ENCODE measurements at places on chromosomes 6 and 20. TPM values are rescaled to one million over a fixed set of nuclear protein-coding genes. Genes with fewer than 3 reads are reported as not detected.

- no peak for DNase-seq
Measured at GRCh38 chr6:83464381-83465140, 33.7 kb upstream of the ME1 start.

- DNase-seq: no peak
Measured at GRCh38 chr20:15378151-15378550, 1040.7 kb upstream of the FLRT3 start.

- DNase-seq: no peak
Measured at GRCh38 chr20:6838181-6838826, 70.8 kb downstream of the BMP2 start.

GRCh38 chr20:51505566-51505965 is 37.0 kb downstream of the NFATC2 start:
- no peak for DNase-seq

GRCh38 chr20:23637282-23638221 is at the start of gene CST3:
Gene CST3 (minus strand): TSS chr20:23637955. CDS start chr20:23637862, 93 bp downstream.
- peak; percentile 45 for DNase-seq

GRCh38 chr6:107098436-107099307 is 16.6 kb downstream of the BEND3 start:
- no peak for DNase-seq

DNA sequence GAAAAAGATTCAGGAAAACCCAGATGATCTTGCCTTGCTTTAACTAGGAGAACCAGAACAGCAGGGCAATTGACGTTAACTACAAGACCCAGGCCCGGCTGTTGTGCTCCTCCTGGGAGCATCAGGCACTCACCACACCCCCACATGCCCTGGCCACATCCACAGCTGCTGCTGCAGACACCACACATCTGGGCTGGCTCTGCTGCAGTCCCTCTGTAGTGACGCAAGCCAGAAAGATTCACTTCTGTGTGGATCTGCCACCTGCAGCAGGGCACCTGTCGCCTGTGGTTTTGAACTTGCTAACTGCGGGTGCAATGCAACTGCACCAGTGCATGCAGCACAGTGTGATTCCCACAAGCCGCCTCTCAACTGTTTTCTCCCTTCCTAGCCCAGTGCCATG is 228.8 kb downstream of the SYNDIG1 start:
- DNase-seq: no peak

- DNase-seq: no peak
Measured at GRCh38 chr20:45053430-45054351, 47.2 kb downstream of the KCNS1 start.

GRCh38 chr6:122352981-122353664 is 46.3 kb upstream of the HSF2 start:
- no peak for DNase-seq

DNA sequence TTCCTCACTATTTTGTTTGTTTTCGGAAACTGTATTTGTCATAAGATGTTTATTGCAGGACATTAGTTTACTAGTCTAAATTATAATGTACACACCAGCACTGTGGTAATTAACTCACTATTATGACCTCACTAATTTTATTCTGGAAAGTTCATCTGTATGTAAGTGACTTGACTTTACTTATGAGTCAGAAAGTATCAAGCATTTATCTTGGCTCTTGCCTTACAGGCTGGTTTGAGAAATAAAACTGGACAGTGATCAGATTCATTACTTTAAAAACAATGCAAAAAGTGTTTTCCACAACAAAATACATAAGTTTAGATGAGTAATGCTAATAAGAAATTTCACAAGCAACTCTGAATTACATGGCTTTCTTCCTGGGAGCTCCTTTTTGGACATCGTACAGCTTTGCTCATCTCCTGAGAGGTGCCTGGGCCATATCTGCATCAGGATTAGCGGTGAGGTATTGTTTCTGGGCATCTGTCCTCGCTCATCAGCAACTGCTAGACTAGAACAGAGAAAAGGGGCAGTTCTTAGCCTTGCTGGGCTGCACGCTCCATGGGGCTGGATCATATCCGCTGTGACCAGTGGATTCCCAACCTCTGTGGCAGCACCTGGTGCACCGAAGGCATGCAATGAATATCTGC is 179.8 kb downstream of the SOD2 start:
- no peak for DNase-seq

DNA sequence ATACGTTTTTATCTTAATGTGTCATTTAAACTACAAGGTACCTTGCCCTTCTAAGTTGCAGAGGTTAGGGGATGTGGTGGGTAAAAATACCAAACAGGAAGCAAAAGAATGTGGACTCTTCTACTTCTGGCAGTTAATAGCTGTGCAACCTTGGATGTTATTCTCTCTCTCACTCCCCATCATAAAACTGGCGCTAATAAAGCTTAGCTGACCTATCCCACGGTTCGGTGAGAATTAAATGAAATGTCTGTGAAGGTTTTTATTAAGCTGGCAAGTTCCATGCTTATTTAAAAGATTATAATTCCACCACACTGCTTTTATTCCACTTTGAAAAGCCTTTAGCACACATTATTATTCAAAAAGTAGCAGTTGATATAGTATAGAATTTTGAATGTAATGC is 127.8 kb upstream of the SLC22A23 start:
- no peak for DNase-seq

- DNase-seq: no peak
Measured at GRCh38 chr20:20680991-20681508, 31.4 kb downstream of the RALGAPA2 start.

- DNase-seq: no peak
Measured at GRCh38 chr6:22965889-22966288, 396.5 kb downstream of the HDGFL1 start.

- no peak for DNase-seq
Measured at GRCh38 chr6:153123801-153124200, 7.3 kb downstream of the RGS17 start.

GRCh38 chr20:722822-723644 is 45.3 kb downstream of the SLC52A3 start:
- DNase-seq: no peak

- DNase-seq: no peak
Measured at GRCh38 chr6:16257999-16258708, 19.8 kb downstream of the GMPR start.

DNA sequence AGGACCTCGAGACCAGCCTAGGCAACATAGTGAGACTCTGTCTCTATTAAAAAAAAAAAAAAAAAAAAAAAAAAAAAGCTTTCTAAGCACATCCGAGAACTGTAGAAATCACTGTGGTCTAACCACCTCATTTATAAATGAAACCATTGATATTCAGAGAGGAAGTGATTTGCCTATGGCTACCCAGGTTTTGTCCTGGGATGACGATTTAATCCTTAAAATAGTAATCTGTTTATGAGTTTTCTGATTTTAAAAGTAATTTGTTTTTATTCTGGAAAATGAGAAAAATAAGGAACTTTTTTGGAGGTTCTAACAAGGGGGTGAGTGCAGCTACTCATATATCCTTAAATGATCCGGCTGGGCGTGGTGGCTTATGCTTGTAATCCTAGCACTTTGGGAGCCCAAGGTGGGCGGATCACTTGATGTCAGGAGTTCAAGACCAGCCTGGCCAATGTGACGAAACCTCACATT is 6.5 kb upstream of the BTN3A2 start:
- DNase-seq: no peak

DNA sequence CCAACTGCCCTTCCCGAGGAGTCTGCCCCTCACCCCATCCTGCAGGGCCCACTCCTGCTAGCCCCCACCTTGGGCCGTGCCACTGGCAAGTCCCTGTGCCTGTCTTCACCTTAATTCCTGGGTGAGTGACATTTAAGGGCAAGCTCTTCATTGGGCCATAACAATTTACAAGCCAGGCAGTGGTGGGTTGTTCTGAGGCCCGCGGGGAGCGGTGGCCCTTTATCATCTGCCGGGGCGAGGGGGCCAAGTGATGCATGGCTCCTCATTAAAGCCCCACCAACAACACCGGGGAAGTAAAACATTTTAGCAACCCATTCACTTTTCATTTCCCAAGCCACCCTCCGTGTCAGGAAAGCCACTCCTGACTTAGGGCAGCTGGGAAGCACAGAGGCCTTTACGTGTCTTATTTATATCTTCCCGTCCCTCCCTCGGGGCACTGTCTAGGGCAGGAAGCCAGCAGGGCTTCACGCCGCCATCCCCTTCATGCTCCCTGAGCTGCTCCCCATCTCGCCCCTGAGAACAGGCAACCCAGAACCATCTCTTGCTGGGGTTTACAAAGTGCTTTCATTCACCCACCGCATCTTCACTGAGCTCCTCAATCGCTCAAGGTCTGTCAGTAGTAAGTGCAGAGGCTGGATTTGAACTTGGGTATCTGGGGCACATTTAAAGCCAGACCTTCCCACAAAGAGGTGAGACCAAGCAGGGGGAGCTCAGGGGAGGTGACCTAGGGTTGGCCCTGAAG is 55.5 kb upstream of the CCDC167 start:
- DNase-seq: no peak

DNA sequence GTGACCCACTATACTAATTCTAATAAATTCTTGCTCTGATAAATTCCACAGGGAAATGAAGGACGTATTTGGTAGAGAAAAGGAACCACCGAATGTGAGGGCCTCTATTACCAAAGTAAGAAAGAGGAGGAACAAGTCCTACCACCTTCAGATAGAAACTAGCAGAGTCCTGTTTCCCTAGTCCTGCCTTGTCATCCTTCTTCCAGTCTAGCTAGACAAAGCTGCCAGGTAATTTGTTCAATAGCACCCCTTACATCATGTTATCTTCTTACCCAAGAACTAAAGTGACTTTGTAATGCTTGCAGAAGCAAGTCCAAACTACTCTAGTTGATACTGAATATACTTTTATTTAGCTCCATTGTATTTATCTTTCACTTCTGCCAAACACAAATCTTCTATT is 29.3 kb upstream of the FAM83B start:
- DNase-seq: no peak

- peak; percentile 85 for DNase-seq
Measured at GRCh38 chr20:32536851-32537656, 48.1 kb downstream of the NOL4L start.

GRCh38 chr20:38579219-38579910 is 1.6 kb upstream of the ADIG start:
- DNase-seq: no peak

- DNase-seq: no peak
Measured at GRCh38 chr20:4341804-4342485, 326.6 kb upstream of the RNF24 start.

GRCh38 chr6:5081955-5082354 is 3.2 kb upstream of the PPP1R3G start:
- DNase-seq: no peak

DNA sequence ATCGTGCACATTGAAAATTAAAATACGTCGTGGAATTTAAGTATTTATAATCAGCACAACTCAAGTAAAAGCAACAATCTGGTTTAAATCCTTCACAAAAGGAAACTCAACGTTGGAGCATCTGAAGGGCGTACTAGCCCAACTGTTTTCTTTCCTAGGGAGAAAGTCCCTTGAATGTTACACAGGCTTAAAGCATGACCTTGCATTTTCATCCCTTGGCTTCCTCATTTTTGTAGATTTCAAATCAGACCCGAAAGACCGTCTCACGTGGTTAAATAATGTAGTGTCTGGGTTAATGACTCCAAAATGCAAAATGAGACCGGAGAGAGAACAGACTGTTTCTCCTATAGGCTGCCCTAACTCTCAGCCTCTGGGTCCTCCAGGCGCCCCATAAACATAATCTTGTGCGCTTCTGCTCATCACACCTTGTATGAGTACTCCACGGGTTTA is 249.2 kb upstream of the RREB1 start:
- no peak for DNase-seq

- no peak for DNase-seq
Measured at GRCh38 chr6:168229368-168229752, 90.2 kb downstream of the DACT2 start.

GRCh38 chr6:139588734-139589593 is 214.5 kb upstream of the CITED2 start:
- no peak for DNase-seq

DNA sequence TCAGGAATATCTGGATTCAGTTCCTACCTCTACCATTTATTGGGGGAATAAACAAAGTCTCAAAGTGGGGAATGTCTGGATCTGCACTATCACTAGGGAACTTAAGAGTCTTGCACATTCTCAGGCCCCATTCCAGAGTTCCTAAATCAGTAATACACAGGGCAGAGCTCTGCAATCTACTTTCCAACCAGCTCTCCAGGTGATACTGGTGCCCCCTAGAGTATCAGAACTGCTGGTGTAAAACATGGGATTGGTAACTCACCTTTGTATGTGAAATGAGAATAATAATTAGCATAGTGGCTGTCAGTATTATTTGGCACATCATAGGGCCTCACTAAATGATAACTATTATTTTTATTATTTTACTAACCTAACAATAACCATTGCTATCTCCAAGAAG is 278.8 kb upstream of the IMPG1 start:
- DNase-seq: no peak

DNA sequence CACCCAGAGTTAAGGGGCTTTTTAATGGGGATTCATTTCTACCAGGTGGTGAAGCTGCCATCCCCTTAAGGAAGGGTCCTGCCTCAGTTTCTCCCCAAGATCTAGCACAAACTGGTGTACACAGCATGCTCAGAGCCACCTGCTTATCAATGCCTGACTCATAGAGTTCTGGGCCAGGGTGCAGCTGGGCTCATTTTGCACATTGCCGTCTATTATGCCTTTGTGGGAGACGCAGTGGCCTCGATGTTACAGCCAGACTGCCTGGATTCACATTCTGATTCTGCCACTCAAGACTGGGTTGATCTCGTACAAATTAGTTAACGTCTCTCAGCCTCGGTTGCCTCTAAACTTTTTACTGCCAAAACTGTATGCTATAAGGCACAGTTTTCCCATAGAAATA is 365.7 kb downstream of the ZFAND3 start:
- no peak for DNase-seq

DNA sequence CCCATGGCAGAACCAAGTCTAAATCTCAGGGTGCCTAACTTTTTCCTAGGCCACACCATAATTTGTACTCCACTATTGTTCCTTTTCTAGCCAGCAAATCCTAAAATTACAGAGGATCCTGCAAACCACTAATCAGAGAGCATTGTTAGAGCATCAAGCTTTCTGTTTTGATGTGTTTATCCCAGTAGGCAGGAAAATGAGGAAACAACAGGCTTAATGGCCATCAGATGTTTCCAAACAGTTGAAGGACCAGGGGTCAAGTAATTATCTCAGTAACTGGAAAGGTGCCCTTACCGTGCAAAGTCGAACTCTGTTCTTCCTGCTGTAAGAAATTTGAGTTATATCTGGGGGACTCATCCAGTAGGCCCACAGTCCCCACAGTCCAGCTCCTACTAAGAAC is 58.7 kb downstream of the RALY start:
- DNase-seq: no peak

Gene COL21A1
- not detected for total RNA-seq

Gene ETV7
- 9.8 TPM for total RNA-seq

Gene CDKAL1
- 22.7 TPM for total RNA-seq

Gene CGA
- total RNA-seq: not detected

Gene EBF4
- 0.99 TPM for total RNA-seq

Gene ARHGAP40
- total RNA-seq: not detected

Gene COL10A1
- total RNA-seq: not detected

Gene MRAP2
- total RNA-seq: not detected

Gene SMOC2
- not detected for total RNA-seq

Gene SENP6
- total RNA-seq: 97.0 TPM

Gene MYMX
- total RNA-seq: not detected

Gene PGC
- not detected for total RNA-seq

Gene CST3
- total RNA-seq: 8.5 TPM

Gene PRPH2
- 0.09 TPM for total RNA-seq

Gene DDO
- total RNA-seq: not detected

Gene HS3ST5
- not detected for total RNA-seq

Gene MAD2L1BP
- 39.7 TPM for total RNA-seq

Measured in activated naive CD8-positive, alpha-beta T cell treated with anti-CD3 and anti-CD28 coated beads, Interleukin-2, amount 10 ng/mL, durations not matched to agents 7 days and 5 days (primary cell).